Stimulated activated CD8-positive, alpha-beta memory T cell treated with anti-CD3 and anti-CD28 coated beads, Interleukin-12 subunit alpha, Interleukin-12 subunit beta, amount 100 ng/mL, for 1 hour (primary cell): ENCODE measurements at places on chromosomes 7 and 10.

DNA sequence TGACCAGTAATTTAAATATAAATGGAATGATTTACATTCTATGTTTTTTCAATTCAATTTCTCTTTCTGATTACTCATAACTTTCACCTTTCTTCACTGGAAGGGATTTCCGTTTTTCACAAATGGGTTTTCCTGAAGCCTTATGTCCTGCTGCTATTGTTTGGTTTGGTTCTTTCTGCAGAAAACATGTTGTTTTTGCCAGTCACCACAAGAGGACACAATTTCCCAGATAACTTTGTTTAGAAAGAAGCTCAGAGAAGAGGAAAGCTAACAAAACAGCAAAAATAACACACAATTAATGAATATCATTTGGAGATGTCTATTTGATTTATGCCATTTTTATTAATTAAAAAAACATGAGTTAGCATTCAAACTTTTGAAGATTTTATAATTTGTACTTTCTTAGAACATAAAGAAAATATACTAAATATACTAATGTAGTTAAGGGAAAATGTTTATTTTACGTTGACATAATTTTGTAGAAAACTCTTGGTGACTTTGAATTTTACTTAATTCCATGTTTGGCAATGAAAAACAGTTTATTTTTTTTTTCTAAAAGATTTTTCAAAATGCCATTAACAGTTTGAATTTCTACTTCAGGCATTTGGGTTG, 4.6 kb upstream of the TWIST1 start:
- DNase-seq = no peak

- DNase-seq = no peak
These were observed 322.9 kb upstream of the AKR1E2 start for GRCh38 chr10:4503076-4503475.

GRCh38 chr10:28343987-28344895, 41.4 kb upstream of the MPP7 start:
- no peak for DNase-seq

GRCh38 chr7:157825325-157825724, 488.5 kb downstream of the DNAJB6 start:
- no peak for DNase-seq

- no peak for DNase-seq
These were observed 36.4 kb downstream of the FEZF1 start for GRCh38 chr7:122268101-122268500.

DNA sequence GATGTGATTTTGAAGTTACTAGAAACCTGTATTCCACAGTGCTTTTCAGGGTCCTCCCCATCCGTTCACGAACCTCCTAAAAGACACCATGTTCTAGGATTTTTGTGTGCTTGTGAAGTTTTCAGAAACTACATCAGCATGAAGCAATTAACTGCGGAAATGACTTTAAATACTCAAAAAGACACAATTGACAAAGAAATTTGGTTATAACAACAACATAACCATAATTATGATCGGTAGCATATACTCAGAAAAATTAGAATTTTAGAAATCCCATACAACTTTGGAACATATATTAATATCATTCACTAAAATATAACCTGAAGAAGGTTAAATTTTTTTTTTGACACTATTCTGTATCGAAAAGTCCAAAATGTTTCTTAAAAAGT, 43.8 kb upstream of the FAM20C start:
- no peak for DNase-seq

- no peak for DNase-seq
These were observed 171.4 kb downstream of the ARID5B start for GRCh38 chr10:62072901-62073300.

- DNase-seq = no peak
These were observed 85.3 kb downstream of the PIP4K2A start for GRCh38 chr10:22629126-22629525.

- no peak for DNase-seq
These were observed 148.7 kb upstream of the PPP2R2D start for GRCh38 chr10:131751827-131752775.

DNA sequence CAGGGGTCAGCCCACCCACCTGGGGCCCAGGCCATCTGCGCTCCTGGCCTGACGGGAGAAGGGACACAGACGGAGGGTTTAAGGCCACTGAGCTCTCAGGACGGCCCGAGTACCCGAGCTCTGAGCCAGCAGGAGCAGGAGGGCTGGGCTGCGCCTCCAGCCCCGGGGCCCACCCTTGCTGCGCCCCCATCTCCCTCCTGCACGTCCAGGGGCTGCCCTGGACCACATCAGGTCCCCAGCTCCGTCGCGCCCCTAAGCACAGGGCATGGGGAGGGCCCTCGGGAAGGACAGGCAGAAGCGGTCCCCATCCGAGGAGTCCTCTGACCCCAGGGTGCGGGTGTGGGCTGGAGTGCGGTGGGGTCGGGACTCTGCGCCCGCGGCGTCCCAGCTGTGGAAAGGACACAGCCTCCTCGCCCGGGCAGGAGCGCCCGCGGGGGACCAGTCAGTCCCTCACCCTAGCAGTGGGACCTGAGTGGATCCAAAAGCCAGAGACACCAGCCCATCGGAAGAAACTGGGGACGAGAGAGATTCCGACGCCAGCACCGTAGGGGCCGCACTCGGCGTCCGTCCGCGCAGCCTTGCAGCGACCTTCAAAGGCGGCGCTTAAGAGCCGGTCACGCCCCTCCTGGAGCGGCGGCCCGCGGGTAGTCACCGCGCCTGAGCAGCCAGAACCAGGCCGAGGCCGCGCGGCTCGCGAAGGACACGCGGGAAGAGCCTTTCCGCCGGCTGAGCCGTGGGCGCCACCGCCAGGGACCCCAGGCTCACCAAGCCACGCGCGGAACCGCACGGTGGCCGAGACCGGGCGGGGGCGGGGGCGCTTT, 15.9 kb downstream of the CAMK2B start:
- DNase-seq = no peak
